ENCODE measurements at places on chromosomes 3 and 15.

DNA sequence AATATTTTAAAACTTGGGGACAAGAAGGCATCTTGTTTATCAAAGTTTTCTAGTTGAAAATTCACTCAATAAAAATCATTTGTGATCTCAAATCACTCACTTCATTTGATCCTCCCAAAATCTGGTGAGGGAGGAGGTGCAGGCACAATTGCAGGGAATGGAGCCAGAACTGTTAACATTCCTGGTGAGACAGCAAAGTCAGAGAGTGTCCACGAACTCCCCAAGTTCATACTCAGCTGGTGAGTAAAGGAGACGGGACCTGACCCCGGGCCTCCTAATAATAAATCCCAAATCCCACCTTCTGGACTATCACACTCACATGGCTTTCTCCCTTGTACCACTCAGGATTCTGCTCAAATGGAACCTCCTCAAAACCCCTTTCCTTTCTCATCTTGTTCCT is 252.3 kb upstream of the LRTM1 start:
- DNase-seq, result no peak

DNA sequence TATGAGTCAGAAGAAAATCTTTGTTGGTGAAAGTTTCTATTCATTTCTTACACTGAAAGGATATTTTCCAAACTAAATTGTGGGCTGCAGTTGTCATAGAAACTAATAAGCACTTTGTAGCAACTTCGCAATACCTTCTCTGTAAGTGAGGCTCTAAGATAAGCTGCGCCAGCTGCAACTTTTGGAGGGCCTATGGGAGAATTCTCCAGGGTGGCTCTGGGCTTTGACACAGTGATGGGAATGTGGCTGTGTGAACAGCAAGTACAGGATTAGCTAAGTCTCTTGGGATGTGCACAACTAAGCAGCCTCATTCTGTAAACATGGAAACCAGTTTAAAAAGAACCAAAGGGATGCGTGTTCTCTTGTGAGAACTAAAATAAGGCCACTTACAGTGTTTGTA is 124.6 kb upstream of the SGO1 start:
- no peak for DNase-seq

DNA sequence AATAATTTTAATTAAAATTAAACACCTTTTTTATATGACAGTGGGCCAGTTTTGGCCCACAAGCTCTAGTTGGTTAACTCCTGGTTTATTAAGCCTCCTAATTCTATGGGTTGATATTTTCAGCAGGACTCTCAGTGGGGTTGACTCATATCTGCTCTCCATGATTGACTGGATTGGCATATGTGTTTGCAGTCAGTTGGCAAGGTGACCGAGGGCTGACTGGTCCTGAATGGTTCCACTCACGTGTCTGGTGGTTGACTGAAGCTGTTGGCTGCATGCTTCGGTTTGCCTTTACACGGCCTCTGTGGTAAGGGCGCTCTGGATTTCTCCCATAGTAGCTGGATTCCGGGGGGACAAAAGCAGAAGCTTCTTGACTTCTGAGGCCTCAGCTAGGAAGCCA is 65.3 kb upstream of the ZNF280D start:
- DNase-seq, result no peak

DNA sequence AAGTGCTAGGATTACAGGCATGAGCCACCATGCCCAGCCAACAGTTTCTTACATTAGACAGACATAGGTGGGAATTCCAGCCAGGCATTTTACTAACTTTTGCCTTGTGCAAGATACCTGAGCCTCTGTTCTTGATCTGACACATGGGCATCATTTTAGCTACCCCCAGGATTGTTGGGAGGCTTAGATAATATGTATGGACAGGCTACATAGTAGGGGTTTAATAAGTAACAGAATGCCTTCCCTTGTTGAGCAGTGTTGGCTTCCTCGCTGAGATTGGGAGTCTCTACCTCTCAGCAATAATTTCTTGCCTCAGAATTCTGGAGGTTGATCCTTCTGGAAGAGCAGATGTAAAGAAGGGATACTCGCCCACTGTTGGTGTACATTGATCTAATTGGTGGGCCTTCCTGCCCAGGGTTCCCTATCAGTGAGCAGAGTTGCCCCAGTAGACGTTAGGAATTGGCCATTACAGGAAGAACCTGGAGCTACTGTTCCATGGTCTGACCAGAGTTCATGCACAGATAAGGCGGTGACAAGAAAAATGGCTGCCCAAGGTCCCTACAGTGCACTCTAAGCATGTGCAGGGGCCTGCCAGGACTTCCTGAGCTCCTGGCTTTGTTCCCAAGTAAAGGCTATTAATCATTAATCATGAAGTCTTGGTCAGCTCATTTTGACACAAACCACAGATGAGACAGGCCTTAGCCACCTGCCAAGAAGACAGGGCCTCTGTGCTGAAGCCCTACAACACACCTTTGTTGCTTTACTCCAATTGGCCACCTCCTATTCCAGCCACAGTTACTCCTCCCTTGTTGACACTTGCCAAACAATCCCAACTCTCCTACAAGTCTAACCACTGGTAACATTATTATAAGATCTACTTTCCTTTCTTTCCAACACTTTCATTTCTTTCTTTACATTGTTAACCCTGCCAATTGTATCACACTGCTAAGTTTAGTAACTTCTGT is 5.0 kb upstream of the IL17RE start:
- DNase-seq, result no peak

- no peak for DNase-seq
Observed at GRCh38 chr3:9201955-9202354, 47.5 kb downstream of the SRGAP3 start.

DNA sequence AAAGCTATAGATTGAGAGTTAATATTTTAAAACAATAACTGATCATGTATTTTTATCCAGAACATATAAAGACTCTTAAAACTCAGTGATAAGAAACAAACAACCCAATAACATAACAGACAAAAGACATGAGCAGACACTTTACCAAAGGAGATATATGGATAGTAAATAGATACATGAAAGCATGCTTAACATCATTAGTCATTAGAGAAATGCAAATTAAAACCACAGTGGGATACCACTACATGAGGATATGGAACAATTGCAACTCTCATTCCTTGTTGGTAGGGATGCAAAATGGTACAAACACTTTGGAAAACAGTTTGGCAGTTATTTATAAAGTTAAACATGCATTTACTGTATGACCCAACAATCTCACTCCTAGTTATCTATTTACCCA is 95.0 kb downstream of the IQCH start:
- no peak for DNase-seq

GRCh38 chr15:52672661-52673060 is 6.5 kb downstream of the ATOSA start:
- no peak for DNase-seq

GRCh38 chr15:71328453-71328852 is 213.2 kb downstream of the THSD4 start:
- DNase-seq, result no peak

- no peak for DNase-seq
Observed at GRCh38 chr3:141020143-141020830, 30.9 kb upstream of the SPSB4 start.

DNA sequence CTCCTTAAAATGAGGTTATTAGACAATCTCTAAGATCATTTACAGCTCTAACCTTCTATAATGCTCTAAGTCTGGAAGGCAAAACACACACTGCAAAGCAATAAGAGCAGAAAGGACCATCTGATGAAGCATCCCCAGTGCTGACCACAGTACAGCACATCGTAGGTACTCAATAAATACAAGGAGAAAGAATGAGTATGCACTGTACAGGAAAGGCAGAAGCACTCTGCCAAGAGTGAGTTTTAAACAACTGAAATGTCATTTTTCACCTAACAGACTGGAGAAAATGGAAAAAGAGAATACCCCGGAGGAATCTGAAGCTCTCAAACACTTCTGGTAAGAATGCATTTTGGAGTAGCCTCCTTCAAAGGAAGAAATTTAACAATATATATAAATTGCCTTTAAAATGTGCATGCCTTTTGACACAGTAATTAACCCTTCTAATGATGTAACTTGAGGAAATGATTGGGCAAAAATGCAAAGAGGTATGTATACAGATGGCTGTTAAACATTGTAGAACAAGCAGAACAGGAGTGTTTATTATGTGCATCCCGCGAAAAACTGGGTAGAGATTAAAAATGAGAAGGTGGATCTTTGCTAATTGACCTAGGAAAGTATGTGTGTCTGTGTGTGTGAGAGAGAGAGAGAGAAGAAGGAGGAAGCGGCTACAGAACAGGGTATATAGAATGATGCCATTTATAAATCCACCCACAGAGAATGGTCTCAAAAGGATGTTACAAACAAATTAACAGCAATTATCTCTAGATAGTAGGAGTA is 8.0 kb upstream of the OXTR start:
- no peak for DNase-seq

DNA sequence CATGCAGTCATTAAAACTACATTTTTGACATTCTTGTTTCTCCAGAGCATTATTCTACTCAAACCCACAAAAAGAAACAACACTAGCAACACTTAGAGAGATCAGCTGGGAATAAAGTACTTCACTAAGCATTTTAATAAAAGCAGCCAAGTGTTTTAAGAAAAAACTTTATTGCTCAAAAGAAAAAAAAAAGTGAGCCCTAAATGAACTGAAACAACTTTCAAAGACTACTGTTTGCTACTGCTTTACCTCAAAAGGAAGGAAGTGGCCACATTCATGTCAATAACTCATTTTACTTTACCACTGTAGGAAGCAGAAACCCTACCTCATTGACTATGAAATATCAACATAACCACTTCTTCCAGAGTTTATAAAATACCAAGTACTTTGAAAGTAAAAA is 91.3 kb downstream of the UACA start:
- DNase-seq, result no peak

- DNase-seq, result no peak
Observed at GRCh38 chr3:45486136-45486535, 97.8 kb downstream of the LARS2 start.

DNA sequence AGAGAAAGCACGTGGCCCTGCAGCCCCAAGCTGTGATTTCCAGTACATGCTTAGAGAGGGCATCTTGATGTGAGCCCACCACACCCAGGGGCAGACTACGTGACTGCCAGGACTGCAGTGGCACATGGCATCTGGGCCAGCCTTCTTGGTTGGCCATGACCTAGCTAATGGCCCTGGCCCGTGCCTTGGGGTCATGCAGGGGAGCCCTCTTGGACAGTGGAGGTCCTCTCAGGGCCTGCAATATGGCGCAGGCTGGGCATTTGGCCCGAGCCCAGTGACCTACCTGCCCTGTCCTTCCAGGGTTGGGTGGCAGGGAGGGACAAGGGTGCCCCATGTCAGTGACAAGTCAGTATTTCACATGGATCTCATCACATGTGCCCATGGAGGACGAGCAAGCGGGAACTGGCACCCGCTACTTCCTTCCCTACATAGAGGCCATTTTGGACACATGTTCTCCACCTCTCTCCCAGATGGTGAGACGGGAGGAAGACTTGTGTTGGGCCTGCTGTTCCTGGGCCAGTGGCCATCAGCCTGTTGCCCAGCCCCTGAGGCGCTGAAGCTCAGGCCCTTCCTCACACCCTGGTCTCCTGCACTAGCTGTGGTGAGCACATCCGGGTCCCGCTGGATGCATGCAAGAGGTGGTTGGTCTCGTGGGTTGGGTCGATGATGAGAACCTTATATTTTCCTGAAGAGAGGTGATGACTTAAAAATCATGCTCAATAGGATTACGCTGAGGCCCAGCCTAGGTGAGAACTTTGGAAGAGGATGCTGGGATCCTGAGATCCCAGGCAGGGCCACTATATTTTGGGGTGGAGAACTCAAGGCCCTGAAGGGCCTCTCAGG is 195.6 kb downstream of the UBE3A start:
- no peak for DNase-seq

DNA sequence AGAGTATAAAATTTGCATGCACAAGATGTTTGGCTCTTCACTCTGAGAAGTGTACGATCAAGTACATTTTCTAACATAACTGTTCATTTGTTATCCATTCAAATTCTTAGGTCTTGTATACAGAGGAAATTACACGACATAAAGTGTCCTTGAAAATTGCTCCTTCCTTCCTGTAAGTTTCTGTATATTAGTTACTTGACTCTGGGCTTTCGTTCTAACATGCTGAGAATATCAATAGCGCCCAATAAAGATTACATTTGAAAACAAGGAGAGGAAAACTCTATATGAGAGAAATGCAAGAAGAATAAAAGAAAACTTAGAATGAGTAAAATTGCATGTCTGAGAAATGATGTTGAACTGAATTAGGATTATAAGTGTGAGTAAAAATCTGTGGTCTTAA is 722.5 kb upstream of the CADM2 start:
- no peak for DNase-seq

- no peak for DNase-seq
Observed at GRCh38 chr3:150384296-150385212, 23.5 kb upstream of the TSC22D2 start.

DNA sequence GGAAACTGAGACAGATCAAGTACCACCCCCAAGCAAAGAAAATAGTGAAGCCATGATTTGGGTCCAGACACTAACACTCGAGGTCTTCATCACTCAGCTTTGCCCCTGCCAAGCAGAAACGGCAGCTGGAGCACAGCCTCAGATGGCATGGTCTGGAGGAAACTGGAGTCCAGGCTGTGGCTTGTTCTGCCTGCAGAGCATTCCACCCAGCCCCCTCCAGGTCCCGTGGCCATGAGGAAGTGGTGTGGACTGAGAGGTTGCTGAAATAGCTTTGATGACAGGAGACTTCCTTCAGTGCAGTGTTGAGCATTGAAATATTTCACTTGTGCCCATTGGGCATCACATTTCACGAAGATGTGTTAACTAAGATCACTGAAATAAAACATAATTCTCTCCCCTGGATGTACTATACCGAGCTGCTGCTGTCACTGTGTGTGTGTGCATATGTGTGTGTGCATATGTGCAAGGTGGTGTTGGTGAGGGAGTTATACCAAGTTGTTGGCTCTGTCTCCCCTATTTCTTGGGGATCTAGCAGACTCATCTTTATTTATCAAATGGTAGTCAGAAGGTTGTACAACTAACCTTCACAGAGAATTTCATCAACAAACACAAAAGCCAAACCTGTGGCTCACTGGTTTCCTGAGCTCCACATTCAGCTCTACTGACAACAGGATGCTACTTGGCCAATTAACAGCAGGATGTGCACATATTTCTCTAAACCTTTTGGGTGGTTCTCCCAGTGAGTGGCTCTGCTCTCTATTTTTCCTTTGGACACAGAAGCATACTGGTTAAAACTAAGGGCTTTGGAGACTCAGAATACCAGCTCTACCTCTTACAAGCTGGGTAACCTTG is 660.1 kb upstream of the CFAP20DC start:
- no peak for DNase-seq

GRCh38 chr15:78879517-78880241 is 7.0 kb downstream of the MORF4L1 start:
- no peak for DNase-seq

DNA sequence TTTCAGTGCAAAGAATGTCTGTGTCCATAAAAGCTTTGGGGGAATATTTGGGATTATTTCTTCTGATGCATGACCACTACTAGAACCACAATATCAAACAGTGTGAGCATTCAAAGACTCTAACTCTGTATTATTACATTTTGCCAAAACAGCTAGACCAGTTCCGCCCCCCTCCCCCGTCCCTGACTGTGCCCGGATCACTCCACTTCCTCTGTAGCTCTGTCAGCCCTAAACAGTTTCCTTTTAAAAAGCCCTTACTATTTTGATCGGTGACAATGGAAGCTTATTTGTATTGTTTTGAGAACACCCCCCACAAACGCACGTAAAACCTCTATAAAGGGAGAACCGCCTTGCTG is 36.6 kb upstream of the EPHB3 start:
- no peak for DNase-seq
